SIG-M5 (cell line): ENCODE measurements at places on chromosomes 1 and 21.

DNA sequence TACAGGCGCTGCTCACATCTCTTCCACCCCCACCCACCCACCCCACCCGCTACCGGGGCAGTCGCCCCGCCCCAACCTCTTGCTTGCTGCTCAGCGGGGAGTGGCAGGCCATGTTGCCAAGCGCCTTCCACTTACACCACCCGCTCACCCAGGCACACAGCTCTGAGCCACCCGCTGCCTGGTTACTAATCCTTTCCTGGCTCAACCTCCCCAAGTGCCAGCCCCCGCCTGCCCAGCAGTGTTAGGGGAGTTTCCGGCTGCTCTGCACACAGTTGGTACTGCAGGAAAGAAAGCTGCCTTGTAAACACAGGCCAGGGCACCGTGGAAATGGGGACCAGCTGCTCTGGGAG is 56.2 kb downstream of the LACTBL1 start:
- DNase-seq: no peak

GRCh38 chr1:67832737-67833601 is at the start of gene GNG12:
Gene GNG12, minus strand, starts transcription at chr1:67833467. Its CDS starts 125,781 bp downstream, at chr1:67707686.
- DNase-seq: no peak

GRCh38 chr1:206456577-206457370 is 13.5 kb upstream of the IKBKE start:
- DNase-seq: no peak

GRCh38 chr1:3314491-3315381 is 139.7 kb upstream of the ARHGEF16 start:
- DNase-seq: no peak

DNA sequence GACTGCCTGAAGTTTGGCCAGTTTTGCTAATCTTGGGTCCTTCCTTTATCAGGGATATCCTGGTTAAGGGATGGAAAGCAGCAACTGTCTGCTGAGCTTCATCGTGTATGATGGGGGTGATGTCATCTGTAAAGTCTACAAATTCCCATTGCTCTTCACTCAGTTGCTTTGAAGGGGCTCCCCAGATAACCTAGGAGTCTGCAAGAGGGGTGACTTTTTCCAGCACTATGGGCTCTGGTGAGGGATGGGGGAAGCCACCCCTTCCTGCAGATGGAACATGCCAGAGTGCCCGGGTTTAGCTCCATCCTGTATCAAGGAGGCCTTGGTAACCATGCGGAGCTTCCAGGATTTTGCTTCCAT is 28.4 kb downstream of the EDARADD start:
- no peak for DNase-seq

GRCh38 chr1:61419196-61419595 is 305.7 kb downstream of the TM2D1 start:
- no peak for DNase-seq

GRCh38 chr1:177044390-177044789 is 120.1 kb downstream of the ASTN1 start:
- no peak for DNase-seq

DNA sequence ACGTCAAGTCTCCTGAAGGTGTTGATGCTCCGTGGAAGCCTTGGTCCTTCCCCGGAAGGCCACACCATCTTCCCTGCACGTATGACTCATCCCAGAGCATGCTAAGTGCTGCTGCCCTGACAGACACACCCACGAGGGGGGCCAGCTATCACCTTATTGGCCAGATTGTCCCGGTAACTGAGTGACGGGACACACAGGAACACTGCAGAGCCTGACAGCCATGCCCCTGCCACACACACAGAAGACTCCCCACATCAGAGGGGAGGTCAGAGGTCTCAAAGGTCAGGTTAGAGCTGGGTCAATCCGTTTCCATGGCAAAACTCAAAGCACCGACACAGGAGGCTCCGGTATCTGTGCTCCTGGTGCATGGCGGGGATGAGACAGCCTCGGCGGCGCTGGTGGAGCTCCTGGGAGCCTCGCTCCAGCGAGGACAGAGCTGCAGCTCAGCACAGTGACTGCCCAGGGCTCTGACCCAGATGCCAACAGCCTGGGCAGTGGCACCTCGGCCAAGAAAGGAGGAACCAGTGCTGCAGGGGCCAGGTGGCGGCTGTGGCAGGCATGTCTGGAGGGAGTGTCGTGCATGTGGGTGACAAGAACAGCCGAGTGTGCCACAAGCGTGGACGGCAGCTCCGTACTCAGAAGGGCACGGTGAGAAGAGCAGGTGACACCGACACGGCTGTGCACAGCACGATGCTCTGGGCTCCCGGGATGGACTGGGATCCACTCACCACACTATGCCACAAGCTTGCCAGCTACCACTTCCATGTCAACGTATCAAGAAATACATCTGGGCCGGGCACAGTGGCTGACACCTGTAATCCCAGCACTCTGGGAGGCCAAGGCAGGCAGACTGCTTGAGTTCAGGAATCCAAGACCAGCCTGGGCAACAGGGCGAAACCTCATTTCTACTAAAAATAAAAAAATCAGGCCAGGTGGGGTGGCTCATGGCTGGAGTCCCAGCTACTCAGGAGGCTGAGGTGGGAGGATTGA is 14.8 kb upstream of the TMEM240 start:
- no peak for DNase-seq

DNA sequence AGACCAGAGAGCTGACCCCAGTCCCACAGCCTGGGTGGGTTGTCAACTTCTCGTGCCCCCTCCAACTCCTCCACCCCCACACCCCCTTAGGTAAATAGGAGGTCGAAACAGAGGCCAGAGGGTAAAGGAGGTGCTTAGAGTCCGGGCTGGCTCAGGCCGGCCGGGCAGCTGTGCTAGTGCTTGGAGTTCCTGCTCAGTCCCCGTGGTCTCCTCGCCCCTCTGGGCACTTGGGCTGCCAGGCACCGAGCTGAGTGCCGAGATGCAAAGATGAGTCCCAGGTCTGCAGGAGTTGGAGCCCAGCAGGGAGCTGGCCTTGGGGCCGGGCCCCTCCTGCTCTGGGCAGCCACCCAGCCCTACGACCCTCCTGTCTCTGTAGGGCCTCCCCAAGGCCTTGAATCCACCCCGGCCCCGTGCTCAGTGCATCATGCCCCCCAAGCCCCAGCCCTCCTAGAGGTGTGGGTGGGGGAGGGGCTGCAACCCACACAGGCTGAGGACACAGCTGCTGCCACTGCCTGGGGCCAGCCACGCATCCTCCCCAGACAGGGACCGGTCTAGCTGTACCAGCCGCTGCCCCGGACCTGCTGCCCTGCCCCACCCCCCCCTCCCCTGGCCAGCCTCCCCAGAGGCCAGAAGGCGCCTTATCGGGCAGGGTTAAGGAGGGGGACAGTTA is 1.9 kb downstream of the SMIM1 start:
- no peak for DNase-seq

DNA sequence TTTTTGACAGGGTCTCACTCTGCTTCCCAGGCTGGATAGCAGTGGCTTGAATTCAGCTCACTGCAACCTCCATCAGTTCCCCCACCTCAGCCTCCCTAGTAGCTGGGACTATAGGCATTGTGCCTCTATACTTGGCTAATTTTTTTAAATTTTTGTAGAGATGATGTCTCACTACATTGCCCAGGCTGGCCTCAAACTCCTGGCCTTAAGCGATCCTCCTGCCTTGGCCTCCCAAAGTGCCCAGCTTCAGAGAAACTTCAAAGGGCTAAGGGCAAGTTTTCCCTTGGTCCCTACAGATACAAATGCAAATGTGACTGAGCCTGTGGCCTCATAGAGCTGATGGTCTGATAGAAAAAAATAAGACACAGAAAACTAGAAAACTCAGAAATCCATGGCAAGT is 52.9 kb upstream of the PRRC2C start:
- no peak for DNase-seq

DNA sequence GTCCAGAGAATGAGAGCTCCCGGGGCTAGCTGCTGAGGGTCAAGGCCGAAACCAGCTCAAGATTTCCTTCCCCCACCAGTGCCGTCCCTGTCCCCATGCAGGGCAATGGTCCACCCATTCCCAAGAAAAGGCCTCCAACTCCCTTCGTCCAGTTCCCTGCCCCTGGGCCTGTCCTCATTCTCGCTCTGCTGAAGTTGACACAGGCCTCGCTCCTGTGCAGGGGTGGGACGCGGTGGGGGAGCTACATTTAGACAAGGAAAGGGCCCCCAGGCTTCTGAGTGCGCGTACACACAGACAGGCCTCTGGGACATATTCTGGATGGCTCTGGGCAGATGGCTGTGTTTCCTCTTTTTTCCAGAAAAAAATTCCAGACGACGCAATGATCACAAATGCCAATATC is 188.3 kb downstream of the ETS2 start:
- no peak for DNase-seq

GRCh38 chr21:26443867-26444266 is 129.2 kb downstream of the CYYR1 start:
- DNase-seq: no peak

DNA sequence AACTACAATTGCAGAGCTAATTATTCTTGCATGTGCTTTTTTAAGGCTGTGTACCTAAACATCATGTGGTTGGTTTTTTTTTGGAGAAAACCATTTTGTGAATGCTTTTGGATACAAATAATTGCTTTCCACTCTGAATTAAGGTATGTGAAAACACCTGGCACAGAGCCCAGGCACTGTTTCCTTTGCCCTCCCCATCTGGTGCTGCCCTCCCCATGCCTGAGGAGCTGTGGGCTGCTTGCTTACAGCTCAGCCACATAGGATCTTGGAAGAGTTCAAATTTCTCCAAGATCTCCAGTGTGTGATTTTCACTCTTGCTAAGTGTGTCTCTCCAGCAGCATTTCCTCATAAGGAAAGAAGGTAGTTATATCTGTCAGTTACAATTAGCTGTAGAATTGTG is 27.8 kb downstream of the DNM3 start:
- no peak for DNase-seq

DNA sequence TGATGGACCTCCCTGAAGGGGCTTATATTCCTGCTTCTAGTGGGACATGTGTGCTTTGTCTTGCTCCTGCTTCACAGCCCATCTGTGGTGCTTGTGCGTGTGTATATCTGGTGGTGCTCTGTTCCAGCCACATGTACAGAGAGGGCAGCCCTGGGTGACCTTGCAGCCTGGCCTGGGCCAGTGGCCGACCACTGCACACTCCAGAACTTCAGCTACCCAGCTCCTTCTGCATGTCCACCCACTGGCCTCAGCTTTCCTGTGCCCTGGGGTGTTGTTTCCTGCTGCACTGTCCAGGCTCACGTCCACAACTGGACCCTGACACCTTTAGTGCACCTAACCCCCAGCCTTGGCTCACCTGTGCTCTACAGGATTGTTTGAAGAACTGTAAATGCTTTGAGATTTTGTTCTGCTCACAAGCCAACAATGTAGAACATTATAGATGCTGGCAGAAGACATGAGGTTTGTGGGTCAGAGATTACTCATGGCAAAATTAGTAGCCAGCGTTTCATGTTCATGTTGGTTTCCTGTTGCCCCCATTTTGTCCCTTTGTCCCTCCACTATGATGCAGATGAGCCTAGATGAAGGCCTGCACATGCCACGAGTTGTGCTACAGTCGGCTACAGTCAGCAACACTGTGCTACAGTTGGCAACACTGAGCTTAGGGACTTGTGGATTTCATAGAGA is 5.3 kb upstream of the S100B start:
- no peak for DNase-seq
